ENCODE measurements at places on chromosomes 3 and 15.

DNA sequence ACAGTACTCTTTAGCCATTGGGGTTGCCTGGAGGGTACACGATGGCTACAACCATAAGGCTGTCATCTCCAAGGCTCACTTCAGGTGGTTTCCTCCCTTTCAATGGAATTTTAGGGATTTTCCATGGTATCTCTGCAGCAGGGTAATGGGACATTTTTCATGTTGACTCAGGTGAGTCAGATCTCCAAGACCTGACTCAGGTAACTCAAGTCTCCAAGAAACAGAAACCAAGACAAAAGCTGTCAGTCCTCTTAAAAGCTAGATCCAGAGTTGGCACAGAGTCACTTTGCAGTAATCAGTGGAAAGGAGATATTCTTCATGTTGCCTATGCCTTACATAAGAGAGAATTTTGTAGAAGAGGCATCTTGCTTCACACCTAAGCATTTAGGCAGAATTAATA is 375.8 kb upstream of the ARPP21 start:
- no peak for DNase-seq

- DNase-seq = no peak
Measured at GRCh38 chr3:12837295-12837986, 3.9 kb downstream of the RPL32 start.

GRCh38 chr15:82969353-82969752 is 16.7 kb upstream of the RAMAC start:
- no peak for DNase-seq

GRCh38 chr3:108475220-108475782 is 35.1 kb downstream of the MYH15 start:
- DNase-seq = no peak

DNA sequence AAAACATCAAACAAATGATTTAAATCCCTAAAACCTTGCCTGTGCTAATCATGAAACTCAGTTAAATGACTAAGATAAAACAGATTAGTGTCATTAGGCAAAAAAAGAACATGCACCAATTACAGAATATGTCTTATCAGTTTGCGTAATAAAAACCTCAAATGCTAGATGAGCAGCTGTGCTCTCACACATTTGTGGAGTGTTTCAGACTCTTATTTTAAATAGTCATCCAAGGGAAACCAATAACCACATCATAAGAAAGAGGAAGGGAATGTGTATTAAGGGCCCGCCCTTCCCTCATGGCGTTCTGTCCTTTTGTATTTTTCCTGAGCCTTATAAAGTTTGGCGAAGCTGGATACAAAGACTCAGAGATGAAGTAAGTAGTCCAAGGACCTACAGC is 6.6 kb downstream of the SAMMSON start:
- DNase-seq = no peak

DNA sequence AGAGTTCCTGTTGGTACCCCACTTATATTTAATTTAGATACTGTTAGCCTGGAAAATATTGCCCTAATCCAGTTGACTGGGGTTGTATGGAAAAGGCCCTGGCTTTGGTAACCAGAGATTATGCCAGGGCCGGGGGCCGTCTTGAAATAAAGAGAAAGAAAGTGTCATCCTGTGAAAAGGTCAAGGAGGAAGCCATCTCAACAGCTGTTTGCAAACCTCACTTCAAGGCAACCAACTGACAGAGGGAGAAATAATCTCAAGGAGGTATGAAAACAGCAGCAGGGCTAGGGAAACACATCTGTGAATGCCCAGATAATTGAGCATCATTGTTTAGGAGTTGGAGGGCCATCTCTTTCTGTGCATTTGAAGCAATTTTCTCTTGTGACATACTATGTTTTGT is 190.8 kb downstream of the SUCLG2 start:
- DNase-seq = no peak

DNA sequence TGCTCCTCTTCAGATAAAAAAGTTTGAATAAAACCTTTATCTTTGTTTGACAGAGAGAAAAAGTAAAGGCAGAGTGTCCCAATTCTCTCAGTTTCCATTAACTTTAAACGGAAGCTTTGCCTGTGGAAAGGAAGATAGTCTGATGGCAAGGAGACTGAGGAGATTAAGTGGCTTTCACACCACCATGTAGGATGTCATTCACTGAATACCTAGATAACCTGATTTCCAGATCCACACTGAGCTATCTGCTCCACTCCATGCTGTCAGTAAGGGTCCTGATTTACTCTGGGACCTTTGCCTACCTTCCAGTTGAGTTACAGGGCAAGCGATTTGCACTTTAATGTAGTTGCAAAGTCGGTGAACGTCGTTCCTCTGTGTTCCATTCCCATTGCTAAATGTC is 233.4 kb upstream of the TBL1XR1 start:
- DNase-seq = no peak

DNA sequence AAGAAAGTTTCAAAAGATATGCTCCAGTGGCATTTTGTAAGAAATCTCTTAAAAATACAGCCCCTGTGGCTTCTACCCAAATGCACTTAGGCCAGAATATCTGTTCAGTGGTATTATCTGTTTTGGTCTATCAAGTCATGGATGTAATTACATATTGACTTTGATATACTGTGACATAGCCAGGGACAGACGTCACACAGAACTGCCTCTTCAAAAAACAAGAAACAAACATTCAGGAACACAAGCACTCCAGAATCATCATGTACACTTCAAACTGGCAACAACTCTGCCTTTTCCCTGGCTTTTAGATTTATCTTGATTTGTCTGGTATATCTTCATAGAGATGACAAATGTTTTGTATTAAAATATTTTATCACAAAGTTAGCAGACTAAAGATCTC is 240.3 kb downstream of the IL5RA start:
- DNase-seq = no peak

DNA sequence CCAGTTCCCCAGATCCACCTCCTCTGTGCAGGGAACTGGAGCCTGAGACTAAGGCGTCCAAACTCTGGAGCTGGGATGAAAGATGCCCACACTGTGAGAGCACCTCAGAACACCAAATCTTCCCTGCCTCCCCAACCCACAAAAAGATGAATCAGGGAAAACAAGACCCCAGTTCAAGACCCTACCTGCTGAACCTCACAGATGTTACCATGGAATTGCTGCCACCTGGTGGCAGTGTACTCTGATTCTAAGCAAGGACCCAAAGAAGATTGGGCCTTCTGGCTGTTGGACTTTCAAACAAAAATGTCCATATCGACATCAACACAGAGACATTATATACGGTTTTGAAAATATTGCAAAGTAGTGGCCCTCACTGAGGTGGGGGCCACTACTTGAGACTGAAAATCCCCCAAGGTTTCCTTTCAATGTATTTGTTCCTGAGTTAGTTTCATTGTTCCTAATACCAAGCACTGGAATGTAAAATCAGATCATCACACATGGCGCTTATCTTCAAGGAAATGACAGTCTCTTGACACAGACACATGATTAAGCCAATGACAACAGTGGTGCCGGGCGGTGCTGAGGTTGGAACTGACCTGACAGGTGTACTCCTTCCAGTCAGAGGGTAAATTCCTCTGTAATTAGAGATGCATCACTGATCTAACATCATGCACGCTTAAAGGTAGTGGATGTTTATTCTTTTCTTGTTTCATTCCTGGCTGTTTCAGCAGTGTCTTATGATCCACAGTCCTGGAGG is 67.6 kb downstream of the SLC6A11 start:
- DNase-seq = no peak

GRCh38 chr3:42022355-42022754 is 60.5 kb upstream of the ULK4 start:
- no peak for DNase-seq

DNA sequence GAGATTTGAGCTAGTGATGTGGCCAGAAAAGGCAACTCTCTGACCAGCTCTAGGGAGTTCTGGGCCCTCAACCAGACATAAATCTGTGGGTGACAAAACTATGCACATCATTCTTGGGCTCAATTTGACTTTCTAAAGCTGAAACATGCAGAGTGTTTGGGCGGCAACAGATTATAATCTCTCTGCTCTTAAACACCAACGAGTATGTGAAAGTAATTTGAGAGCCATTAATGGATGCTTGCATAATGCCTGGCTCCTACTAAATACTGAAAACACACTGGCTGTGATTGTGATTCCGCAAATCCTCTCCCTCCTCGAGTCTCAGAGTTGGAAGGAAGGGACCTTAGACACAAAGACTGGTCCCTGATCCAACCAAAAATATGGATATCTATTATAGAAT is 186.7 kb downstream of the UACA start:
- no peak for DNase-seq

- no peak for DNase-seq
Measured at GRCh38 chr3:170751899-170752293, 118.1 kb downstream of the RPL22L1 start.

- no peak for DNase-seq
Measured at GRCh38 chr15:37219211-37219701, 118.9 kb upstream of the MEIS2 start.

GRCh38 chr3:188939814-188940572 is 231.8 kb upstream of the TPRG1 start:
- DNase-seq = no peak

- DNase-seq = peak; percentile 45
Measured at GRCh38 chr3:377158-377561, 180.6 kb downstream of the CHL1 start.

- DNase-seq = no peak
Measured at GRCh38 chr3:36891701-36892160, 53.1 kb downstream of the TRANK1 start.

DNA sequence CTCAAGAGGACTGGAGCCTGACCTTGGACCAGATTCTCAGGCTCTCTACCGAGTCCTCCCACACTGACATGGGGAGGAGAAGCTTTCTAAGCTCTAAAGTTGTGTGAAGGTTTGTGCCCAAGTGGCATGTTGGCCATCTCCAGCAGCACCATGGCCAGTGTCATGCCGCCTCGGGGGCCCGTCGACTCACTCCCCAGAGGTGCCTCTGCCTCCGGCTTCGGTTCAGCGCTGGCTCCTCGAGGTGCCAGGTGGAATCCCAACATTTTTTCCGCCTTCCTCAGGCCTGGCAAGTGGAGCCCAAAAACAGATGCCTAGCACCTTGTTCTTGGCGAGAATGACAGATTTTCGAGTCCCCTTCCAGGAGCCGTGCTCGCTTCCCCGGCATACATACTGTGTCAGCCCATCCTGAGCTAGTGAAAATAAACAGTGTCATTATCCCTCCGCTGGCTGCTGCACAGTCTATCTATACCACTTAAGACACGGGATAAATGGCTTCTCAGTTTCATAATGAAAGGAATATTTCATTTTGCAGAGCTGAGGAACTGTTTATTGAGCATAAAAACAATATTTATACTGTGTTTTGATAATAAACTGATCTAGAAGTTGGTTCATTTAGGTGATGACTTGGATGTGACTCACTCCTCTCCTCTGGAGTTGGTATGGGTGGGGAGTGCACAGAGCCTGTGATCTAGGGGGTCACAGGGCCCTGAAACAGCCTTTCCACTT is 328.5 kb upstream of the TLE3 start:
- DNase-seq = no peak

DNA sequence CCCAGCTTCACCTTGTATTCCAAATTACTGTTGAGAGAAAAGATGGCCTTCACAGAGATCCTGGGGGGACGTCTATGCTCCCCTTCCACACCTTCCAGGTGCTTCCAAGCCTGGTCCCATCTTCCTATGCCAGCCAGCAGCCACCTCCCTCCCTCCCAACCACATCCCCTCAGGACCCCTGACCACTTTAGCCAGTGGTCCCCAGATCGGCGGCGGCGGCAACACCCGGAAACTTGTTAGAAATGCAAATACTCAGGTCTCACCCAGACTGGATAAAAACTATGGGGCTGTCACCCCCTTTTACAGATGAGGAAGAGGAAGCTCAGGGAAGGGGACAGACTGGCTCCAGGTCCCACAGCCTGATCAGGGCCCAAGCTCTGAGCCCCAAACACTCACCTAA is 38.0 kb upstream of the PRSS50 start:
- no peak for DNase-seq

- no peak for DNase-seq
Measured at GRCh38 chr3:152305075-152305474, 36.3 kb downstream of the MBNL1 start.

GRCh38 chr3:172341482-172342059 is 106.7 kb downstream of the GHSR start:
- peak; percentile 80 for DNase-seq

GRCh38 chr3:190546881-190547510 is 33.1 kb downstream of the IL1RAP start:
- DNase-seq = no peak

GRCh38 chr3:125059488-125060245 is 3.9 kb upstream of the HEG1 start:
- no peak for DNase-seq

GRCh38 chr3:143786219-143787191 is 61.8 kb downstream of the SLC9A9 start:
- DNase-seq = no peak

DNA sequence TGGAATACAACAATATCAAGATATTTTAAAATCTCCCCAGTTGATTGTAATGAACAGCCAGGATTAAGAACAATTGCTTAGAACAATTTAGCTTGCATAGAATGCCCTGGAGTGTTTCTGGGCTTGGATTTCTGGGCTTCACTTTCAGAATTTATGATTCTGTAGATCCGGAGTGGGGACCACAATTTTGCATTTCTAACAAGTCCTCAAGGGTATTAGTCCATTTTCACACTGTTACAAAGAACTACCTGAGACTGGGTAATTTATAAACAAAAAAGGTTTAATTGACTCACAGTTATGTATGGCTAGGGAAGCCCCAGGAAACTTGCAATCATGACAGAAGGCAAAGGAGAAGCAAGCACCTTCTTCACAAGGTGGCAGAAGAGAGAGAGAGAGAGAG is 54.3 kb upstream of the MYRIP start:
- no peak for DNase-seq

- DNase-seq = no peak
Measured at GRCh38 chr3:17642474-17642873, 100.0 kb downstream of the TBC1D5 start.

DNA sequence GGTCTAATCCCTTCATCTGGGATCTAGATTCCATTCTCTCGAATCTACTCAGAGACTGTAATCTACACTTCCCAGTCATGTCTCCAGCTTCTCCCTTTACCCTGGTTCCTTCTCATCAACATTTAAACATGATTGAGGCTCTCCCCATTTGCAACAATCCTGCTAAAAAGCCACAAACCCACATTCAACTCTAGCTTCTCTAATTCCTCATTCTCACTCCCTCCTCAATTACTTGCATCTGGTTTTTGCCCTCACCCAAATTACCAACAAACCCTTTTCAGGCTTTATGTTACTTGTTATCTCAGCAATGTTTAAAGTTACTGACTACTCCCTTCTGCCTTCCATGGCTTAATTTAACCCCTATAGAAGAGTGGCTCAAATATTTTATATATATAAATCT is 11.5 kb downstream of the ETFA start:
- DNase-seq = no peak

GRCh38 chr3:168618827-168619470 is 523.2 kb upstream of the GOLIM4 start:
- no peak for DNase-seq

- peak; percentile 63 for DNase-seq
Measured at GRCh38 chr3:177357352-177358090, 160.2 kb upstream of the TBL1XR1 start.

All from NCI-H1436 (cell line).